ENCODE measurements at places on chromosomes 1 and 21.

DNA sequence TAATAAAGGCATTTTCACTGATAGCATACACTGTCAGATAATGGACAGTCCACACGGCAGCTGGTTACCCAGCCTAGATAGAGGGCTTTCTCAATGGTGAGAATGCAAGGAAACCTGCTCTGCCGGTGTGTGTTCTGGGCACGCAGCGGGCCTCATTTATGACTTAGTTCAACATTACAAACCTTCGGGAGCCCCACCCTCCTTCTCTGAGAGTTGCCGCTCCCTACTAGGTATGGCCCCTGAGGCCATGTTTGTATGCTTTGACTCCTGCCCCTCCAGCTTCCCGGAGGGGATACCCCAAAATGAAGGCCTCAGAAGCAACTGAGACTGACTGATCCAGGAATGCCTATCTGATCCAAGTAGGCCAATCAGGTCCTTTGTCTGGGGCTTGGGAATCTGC, 17.2 kb upstream of the FABP3 start:
- DNase-seq = no peak

DNA sequence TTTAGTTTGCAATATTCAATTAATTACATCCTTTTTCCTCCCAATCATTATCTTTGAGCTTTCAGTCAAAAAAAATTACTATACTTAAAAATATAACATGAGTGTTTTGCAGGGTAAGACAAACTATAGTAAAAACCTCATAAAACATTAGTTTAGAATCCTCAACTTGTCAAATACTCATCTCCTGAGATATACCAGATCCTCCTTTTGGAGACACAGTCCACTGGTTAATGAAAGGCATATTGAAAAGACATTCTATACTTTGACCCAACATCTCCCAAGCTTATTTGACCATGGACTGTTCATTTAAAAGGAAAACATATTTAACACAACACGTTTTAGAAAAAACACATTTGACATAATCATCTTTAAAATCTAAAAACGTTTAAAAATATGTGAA, 52.8 kb downstream of the NRIP1 start:
- DNase-seq = no peak

GRCh38 chr1:219220945-219221344, 47.3 kb downstream of the LYPLAL1 start:
- no peak for DNase-seq

- DNase-seq = no peak
These were observed 231.5 kb upstream of the SNX7 start for GRCh38 chr1:98429965-98430443.

- DNase-seq = no peak
These were observed 5.4 kb downstream of the CC2D1B start for GRCh38 chr1:52360595-52360968.

DNA sequence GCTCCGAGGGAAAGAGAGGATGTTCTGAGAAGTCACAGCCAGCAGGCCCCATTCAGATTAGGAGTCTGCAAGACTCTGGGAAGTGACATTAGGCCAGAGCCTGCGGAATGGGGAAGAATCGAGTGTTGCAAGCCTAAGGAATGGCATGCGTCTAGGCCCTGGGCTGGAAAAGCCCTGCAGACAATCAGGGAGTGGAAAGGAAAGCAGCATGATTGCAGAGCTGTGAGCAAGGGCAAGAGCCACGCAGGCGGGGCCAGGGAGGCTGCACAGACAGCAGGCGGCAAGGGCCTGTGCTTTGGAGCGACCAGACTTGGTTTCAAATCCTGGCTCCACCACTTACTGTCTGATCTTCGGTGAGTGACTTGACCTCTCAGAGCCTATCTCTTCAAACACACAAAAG, 118.2 kb downstream of the RRAGC start:
- peak; percentile 31 for DNase-seq

DNA sequence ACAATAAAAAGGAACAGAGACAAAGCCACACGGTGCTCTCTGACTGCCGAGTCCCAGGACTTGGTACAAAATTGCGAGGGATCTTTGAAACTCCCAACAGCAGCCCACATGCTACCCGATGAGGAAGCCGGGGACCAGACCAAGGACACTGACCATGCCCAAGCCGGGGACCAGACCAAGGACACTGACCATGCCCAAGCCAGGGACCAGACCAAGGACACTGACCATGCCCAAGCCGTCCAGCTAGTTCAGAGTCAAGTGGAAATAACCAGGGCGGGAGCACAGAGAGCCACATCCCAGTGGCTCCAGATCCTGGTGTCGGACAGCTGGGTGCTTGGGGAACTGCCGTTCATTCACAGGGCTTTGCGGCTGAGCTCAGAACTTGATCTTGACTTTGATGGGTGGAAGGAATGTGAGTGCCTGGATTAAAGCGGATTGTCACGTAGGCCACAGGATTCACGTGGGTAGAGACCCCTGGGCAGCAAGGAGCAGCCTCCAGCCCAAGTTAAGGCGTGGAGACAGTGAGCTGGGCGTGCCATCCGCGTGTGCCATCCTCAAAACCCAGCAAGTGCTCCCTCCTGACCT, 16.5 kb upstream of the TRAPPC10 start:
- no peak for DNase-seq

GRCh38 chr1:151822404-151822803, 9.2 kb downstream of the RORC start:
- no peak for DNase-seq

DNA sequence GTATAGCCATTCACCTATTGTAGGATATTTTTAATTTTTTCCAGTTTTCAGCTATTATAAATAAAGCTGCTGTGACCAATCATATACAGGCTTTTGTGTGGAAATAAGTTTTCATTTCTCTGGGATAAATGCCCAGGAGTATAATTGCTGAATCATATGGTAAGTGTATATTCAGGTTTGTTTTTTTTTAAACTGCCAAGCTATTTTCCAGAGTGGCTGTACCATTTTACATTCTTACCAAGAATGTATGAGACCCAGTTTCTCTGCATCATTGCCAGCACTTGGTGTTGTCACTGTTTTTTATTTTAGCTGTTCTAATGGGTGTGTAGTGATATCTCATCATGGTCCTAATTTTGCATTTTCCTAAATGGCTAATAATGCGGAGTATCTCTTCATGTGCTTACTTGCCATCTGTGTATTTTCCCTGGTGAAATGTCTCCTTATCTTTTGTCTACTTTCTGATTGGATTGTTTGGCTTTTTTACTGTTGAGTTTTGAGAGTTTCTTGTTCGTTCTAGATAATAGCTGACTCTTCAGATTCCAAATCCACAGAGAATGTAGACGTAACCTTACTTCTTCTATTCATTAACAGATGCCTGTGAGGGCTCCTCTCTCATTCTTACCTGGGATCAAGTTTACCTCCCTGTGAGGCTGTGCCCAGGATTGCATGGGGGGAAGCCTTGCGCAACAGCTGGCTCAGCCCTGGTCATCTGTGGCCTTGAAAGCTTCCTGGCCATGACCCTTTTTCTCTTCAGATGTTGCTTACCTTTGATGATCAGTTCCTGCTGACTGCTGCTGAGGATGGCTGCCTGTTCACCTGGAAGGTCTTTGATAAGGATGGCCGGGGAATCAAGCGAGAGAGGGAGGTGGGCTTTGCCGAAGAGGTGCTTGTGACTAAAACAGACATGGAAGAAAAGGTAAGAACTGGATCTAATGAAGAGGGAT, 42.6 kb downstream of the CFAP57 start:
- no peak for DNase-seq

- no peak for DNase-seq
These were observed 111.3 kb downstream of the PATJ start for GRCh38 chr1:61853583-61853982.

GRCh38 chr1:116504308-116505156, 66.3 kb downstream of the CD58 start:
- DNase-seq = no peak

- DNase-seq = no peak
These were observed 49.9 kb upstream of the EDN2 start for GRCh38 chr1:41534181-41535076.

- DNase-seq = no peak
These were observed 54.9 kb downstream of the ACBD3 start for GRCh38 chr1:226131639-226132038.

GRCh38 chr1:45619149-45619921, 4.5 kb downstream of the CCDC17 start:
- no peak for DNase-seq

GRCh38 chr1:171899838-171900237, 58.5 kb downstream of the DNM3 start:
- no peak for DNase-seq

DNA sequence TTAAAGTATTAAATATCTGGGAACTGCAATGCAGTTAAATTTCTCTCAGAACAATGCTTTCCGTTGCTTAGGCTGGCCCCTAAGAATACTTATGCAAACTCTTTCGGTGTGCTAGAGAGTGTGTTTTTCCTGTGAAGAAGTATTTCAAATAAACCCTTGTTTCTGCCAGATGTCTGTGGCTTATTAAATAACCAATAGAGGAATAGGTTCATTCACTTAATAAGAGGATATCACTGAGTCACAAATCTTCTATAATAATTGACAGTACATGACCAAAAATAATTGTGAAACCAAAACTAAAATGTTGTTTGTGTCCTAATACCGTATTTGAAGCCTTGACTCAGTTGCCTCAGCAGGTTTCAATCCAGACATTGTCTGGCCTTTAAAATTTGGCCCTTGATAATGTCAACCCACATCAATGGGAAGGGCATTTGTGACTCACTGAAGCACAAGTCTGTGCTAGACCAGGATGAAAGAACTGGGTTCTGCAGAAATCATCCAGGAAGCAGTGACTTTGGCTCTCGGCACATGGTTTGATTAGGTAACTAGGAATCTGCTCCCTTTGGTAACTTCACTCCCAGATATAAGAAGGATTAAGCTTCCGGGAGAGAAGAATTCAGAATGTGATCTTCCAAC, 104.2 kb upstream of the BARHL2 start:
- DNase-seq = no peak

DNA sequence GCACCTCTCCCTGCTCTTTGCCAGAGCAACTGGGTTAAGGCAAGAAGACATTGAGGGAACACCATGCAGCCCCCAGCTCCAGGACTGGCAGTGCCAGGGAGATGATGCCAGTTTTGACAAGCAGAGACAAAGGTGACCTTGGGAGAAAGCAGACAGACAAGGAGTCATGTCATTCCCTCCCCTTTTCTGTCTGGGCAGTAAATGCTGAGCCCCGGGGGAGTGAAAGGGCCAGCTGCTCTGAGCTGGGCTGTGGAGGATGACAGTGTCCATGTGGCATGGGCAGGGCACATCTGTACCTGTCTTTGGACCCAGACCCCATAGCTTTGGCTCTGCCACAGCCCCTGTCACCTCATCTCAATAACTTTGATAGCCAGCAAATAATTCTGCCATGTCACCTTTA, 24.2 kb downstream of the PLEKHA6 start:
- DNase-seq = no peak

Measured in NCI-H226 (cell line).